ENCODE measurements at places on chromosomes 5 and 9. TPM values are rescaled to one million over a fixed set of nuclear protein-coding genes. Genes with fewer than 3 reads are reported as not detected.
A peak's percentile ranks its signal among the peaks of the same experiment; 100 is the strongest.

Gene TARS1
- 285 TPM for total RNA-seq

Gene DAB2
- total RNA-seq = 0.05 TPM

Gene B4GALT1
- 44.5 TPM for total RNA-seq

Gene OLFM1
- not detected for total RNA-seq

Gene PRELID2
- total RNA-seq = 3.3 TPM

DNA sequence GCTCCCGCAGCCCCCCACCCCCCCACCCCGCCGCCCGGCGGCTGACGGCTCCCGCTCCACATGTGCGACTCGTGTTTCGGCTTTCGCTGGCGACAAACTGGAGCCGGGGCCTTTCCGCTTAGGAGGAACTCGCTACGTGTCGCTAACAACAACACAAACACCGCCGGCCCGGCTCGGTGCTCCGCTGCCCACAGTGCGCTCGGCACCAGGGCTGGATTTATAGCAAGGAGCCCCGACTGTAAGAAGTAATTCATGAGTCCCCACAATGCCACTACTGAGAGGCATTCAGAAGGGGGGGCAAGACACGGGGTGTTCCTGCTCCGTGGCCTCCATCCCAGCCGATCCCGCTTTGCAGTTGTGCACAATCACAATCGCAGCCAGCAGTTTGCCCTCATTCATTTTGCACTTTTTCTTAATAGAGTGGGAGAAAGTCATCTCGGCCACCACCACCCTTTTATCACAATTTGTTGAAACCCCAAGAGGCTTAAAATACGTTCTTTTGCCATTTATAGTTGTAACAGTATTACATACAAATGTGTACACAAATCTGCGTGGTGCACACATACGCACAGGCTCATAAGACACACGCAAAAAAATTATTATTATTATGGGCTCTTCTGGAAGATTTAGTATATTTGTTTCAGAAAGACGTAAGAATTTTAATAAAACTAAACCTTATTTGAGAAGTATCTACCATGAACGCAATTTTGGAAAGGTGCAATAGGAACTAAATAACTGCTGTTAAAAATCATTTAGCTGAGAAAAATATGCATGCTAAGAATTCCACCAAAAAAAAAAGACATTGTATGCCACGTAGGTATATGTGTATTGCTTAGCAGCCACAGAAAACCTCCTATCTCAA, 48.1 kb downstream of the EBF1 start:
- DNase-seq = peak; percentile 43

- DNase-seq = no peak
These were observed 65.1 kb upstream of the ZNF366 start for GRCh38 chr5:72572236-72572765.

DNA sequence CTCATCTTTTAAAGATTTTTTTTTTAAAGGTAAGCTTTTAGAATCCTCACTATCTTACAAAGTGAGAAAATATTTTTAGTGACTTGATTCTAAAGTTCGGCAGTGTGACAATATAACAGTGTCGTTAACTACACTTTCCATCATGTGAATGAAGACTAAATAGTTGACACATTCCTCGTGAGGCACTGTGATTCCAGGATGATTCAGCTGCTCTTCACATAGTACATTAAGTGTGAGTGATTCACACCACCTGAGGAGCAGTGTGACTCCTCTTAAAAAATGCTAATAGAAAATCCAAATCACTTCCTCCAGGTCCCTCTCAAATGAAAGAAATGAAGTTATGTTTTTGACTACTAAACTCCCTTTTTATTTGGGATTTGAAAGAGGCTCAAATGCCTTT, 589.5 kb downstream of the GABRG2 start:
- DNase-seq = no peak

GRCh38 chr9:88537761-88538091, 2.7 kb downstream of the NXNL2 start:
- DNase-seq = peak; percentile 69

DNA sequence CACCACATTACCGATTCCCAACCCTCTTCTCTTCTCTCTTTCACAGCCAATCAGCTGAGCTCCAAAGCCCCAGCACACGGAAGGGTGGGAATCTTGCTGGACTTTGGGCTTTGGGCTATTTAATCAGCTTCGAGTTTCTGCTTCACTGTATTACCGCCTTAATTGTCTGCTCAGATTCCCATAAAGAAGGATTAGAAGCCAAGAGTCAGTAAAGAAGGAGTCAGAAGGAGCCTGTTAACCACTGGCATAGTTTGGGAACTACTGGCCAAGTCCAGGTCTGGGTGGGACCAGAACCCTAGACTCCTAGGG, 4.4 kb downstream of the SPRY4 start:
- no peak for DNase-seq

- no peak for DNase-seq
These were observed 47.9 kb upstream of the FKTN start for GRCh38 chr9:105510024-105510423.

DNA sequence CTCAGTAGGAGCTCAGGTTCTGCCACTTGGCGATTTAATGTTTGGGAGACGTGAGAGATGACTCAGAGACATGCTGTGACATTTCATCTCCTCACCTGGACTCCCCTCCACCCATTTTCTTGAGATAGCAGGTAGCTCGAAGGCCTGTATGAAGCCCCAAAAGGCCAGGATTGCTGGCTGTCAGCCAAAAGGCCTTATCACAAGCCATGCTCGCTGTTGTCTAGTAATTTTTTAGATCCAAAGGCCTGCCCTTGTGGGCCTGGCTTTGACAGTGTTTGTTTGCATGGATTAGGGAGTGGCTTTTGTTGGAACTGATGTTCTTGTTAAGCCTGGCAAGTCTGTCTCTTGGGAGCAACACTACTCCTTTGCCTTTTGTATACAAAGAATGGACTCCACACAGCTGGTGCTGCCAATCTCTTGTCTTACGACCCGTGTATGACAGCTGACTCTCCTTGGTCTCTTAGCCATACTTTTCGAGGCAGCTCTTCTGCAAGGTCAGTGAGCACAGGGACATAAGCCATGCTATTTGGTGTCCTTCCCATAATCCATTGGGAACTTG, 22.7 kb downstream of the CAVIN4 start:
- DNase-seq = no peak

- DNase-seq = no peak
These were observed 22.3 kb downstream of the WWC1 start for GRCh38 chr5:168313596-168314204.

- DNase-seq = no peak
These were observed 648.6 kb downstream of the SEMA5A start for GRCh38 chr5:8897316-8897715.

GRCh38 chr9:95103281-95103771, 214.2 kb downstream of the FANCC start:
- DNase-seq = no peak

DNA sequence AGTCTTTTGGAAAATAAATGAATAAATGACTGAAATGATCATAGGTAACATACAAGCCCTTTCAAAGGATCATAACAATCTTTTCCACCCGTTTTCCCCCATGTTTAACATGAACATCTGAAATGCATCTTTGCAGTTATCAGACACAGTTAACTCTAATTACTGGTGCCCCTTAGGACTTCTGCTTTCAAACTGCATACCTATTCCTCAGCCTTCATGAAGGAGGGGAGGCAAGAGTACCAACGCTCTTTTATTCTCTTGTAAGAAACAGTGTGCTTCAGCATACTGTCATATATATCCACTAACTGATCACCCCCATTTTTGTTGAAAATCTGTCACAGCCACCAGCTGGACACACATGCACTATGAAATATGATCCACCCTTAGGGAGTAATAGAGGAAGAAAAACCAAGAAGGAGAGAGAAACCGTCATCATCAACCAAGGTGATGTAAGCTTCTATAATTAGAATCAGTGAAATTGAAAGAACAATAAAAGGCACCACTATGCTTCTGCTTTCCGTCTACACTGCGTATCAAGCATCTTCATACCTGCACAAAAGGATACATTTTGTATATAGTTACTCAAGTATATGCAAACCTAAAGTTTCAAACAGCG, 98.7 kb downstream of the RAPGEF6 start:
- DNase-seq = peak; percentile 20

DNA sequence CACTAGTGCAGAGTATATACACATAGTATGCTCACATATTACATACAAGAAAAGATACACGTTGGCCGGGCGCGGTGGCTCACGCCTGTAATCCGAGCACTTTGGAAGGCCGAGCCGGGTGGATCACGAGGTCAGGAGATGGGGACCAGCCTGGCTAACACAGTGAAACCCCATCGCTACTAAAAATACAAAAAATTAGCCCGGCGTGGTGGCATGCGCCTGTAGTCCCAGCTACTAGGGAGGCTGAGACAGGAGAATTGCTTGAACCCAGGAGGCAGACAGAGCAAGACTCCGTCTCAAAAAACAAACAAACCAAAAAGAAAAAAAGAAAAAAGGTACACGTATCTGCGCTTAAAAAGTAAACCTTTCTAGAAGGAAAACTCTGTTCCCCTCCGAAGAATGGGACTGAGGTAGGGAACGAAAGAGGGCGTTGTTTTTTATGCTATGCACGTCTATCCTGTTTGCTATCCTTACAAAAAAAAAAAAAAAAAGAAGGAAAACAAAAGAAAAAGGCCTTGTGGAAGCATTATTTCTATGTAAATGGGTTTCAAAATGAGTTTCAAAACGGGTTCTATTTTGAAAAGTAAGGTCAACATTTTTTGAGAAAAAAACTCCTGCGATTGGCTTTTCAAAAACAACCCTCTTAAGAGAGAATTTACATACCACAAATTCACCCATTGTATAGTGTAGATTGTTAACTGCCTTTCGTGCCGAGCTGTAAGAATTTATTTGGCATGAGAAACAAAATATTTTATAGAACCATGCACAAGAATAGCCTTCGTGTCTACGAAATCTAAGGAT, 1.2 kb downstream of the AK3 start:
- no peak for DNase-seq

DNA sequence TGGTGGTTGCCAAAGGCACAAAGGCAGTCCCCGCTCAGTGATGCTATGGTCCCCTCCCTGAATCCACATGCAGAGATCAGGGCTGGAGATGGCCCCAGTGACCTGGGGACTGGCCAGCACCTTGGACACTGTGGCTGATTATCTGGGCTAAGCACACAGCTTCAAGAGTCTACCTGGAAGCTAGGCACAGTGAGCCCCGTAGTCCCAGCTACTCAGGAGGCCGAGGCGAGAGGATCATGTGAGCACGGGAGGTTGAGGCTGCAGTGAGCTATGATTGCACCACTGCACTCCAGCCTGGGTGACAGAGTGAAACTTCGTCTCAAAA, 8.3 kb upstream of the SCGB3A1 start:
- no peak for DNase-seq

- DNase-seq = no peak
These were observed 81.7 kb downstream of the ZNF354C start for GRCh38 chr5:179141867-179142266.

GRCh38 chr5:146390469-146390868, 51.8 kb downstream of the POU4F3 start:
- no peak for DNase-seq
